CD4-positive, alpha-beta memory T cell (primary cell): ENCODE measurements at places on chromosomes 7 and 10. TPM values are rescaled to one million over a fixed set of nuclear protein-coding genes. Genes with fewer than 3 reads are reported as not detected.

Gene MEOX2
- polyA plus RNA-seq, result not detected

Gene LRRC18
- polyA plus RNA-seq, result not detected

Gene TCAF2
- polyA plus RNA-seq, result 8.3 TPM

Gene RFC2
- polyA plus RNA-seq, result 20.7 TPM

Gene CDHR3
- polyA plus RNA-seq, result 2.1 TPM
